Spinal cord (tissue), 10 donors: ENCODE measurements at places on chromosomes 12 and 14.

GRCh38 chr14:97977651-97978261 is 1180.6 kb downstream of the VRK1 start:
- peak; percentile 86 for DNase-seq

- DNase-seq: no peak
Observed at GRCh38 chr14:57408634-57409033, 18.2 kb downstream of the NAA30 start.

DNA sequence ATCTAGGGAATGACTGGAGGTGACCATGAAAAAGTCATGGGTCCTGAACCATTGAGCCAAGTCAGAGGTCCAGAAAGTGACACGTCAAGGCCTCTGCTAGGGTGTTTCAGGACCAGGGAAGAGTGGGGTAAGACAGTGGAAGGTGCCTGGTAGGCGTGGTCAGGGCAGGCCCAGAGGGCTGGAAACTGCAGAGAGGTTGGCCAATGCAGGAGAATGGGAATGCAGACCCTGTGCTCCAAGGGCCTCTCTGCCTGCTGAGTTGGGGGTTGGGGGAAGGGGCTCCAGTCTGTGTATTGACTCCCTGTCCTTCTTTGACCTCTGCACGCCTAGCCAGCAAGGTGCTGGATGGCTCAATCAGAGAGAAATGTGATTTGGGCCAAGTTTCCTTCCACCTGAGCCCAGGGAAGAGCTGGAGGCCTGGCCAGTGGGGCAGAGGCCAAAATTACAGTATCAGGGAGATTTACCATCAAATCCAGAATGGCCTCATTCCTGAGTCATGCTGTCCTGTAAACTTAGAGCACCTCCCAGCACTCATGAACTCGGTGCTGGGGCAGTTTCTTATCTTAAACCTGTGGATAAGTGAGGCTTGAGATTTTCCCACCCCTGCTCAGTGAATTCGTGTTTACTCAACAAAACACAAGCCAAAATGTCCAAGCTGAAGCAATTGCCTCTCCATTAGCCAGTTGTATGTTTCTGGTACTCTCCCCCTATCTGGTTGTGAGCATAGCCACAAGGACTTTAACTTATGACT is 24.4 kb downstream of the IRF2BPL start:
- no peak for DNase-seq

DNA sequence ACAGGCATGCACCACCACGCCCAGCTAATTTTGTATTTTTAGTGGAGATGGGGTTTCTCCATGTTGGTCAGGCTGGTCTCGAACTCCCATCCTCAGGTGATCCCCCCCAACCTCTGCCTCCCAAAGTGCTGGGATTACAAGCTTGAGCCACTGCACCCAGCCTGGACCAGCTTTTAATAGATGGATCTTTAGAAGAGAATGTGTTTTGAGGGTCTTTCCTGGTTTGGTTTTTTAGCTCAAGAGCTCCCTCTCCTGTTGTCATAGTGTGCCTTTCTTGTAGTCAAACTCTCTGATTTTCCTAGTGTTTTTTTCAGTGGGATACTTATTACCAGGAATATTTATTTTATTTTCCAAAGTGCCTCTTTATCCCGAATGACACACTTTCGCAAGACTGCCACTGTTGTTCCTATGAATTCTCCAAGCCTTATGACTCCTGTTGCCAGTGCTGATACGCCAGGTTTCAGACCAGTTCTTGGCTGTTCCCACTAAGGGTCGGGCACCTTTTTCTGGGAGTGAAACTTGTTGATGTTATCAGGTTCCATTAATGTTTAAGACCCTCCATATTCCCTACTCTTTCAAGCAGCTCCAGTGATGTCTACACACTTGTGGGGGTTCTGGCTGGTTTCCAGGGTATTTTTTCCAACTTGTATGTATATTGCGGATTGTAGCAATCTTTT is 31.5 kb upstream of the LIMA1 start:
- peak; percentile 12 for DNase-seq

DNA sequence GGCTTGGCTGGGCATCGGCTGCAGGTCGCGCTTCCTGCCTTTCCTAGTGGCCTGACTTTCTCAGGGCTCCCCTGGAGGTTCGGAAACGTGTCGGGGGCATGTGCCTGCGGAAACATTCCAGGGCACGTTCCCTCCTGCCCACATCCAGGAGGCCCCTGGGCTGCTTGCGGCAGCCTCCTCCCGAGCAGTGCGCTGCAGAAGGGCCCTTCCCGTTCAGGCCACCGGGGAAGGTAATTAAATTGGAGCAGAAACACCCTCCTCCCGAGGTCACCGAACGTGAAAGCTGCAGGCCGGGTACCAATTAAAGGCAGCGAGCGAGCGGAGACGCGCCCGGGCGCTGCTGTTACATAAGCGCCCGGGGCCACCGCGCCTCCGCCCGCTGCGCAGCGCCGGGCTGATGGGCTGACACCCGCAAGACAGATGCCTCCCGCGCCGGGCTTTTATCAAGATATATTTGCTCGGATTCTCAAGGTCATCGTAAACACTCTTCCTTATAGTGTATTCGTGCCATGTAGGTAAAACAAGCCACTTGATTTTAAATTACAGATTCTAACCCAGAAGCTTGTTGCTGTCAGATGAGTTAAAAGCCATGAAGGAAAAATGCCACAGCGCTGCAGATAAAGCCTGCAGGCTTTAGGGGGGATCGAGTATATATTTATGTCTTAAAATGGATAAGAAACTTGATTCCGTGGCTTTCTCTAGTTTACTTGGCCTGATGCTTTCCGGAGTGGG is 31.4 kb downstream of the SSPN start:
- peak; percentile 73 for DNase-seq

GRCh38 chr12:52061470-52062166 is 8.2 kb upstream of the ATG101 start:
- peak; percentile 86 for DNase-seq

DNA sequence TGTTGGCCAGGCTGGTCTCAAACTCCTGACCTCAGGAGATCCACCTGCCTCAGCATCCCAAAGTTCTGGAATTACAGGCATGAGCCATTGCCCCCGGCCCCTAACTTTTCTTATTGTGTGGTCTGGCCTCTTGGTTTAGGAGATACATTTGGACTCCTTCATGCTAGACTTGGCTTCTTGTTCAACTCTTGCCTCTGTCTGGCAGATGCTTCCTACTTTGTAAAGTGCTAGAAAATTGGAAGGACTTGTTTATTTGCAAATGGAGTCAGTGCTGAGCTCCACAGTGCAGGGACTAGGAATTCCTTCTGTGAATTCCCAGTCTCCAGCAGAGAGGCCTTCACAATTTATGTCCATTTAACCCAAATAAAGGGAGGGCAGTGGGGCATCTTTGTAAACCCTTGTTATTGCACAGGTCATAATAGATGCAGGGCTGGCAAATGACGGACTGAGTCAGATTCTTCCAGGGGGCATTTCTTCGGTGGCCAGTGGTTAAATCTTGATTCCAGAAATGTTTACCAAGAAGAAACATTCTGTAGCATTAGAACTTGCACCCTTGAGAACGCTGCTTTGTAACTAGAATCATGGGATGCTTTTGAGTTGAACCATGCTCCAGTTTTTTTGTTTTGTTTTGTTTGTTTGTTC is 73.8 kb upstream of the TBX3 start:
- DNase-seq: no peak

DNA sequence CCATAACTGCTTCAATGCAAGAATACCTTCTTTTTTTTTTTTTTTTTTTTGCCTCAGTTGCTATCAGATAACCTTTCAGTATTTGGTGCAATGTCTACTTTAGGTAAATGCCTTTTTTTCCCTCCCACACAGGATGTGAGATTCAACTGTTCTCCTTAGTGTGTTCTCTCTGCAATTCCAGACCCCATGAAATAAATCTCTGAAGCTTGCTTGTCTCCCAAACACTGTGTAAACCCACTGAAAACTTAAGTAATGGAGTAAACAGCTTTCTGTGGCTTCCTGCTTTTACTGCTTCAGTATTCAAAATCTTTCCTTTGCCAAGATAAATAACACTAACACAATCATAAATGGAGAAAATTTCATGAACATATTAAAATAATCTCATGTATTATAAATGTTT is 55.8 kb upstream of the CLEC14A start:
- no peak for DNase-seq
